ENCODE measurements at places on chromosomes 2 and 18.

- no peak for DNase-seq
Observed at GRCh38 chr2:71455741-71456569, 2.6 kb downstream of the DYSF start.

- no peak for DNase-seq
Observed at GRCh38 chr2:128305555-128306080, 13.1 kb downstream of the HS6ST1 start.

GRCh38 chr2:217993817-217994463 lies 8.9 kb downstream of the TNS1 start:
- DNase-seq = peak; percentile 31

DNA sequence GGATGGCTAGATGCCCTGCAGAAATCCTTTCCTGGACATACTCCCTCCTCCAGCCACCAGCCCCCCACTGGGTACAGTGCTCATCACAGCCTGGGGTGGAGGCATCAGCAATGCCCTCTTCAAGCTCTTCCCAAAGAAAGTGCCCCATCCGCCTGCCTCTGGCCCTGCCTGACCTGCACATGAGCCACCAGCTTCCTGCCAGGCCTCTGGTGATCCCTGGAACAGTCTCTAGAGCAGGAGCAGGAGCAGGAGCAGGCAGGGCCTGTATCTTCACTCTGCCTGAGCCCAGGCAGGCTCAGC lies 54.1 kb upstream of the CAB39 start:
- DNase-seq = no peak

- no peak for DNase-seq
Observed at GRCh38 chr2:44543773-44544725, 182.3 kb downstream of the CAMKMT start.

DNA sequence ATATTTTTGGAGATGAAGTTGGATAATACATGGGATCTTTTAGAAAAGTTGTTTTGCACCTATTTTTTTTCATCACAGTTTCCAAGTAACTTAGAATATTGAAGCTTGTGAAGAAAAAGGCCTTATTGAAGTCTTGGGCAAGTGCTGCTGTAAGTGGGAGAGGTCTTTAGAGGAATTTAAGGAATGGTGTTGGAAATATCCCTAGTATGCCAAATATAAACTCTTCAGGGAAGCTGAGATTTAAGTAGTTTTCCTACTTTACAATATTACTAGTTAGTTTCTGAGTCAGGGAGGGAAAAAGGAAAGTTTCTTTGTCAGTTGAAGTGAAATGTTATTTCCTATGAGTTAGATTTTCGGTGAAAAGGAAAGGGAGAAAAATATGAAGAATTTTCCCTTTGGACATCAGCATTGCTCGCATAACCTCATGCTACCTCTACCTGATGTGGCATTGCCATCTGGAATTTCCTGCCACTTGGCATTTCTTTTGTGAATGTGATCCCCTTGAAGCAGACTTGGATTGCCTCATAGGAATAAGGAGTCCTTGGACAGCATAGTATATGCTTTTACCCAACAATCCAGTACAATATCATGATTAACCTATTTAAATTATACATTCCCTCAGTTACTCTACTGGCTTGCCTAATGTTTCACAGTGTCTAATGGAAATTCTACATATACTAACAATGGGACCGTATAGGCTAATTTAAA lies 12.1 kb downstream of the PLEKHH2 start:
- no peak for DNase-seq

DNA sequence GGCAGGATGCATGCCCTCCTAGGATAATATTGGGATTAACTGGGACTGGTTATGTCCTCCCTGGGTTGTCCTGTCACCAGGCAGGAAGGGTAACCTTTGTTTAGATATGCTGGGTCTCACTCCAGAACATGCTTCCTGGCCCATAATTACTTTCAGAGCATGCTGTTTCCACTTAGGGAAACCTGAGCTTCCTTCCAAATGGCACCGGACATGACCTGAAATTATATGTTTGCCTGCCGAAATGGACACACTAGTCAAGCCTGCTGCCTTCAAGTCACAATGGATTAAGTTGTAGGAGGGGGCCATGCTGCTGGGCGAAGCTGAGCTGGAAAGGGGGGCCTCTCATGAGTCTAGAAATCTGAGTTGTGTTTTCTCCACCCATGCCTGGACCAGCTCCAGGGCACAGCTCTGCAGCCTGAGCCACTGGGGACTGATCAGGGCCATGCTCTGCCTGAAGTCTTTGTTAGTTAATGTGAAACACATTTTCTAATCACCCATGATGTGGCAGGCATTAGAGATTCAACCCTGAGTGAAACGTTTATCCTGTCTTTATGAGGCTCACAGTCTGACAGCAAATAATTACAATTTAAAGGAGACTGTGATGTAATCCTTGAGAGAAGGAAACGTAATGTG lies 273.3 kb downstream of the TNS1 start:
- DNase-seq = no peak

- DNase-seq = no peak
Observed at GRCh38 chr18:58132595-58133261, 88.7 kb downstream of the NEDD4L start.

- DNase-seq = no peak
Observed at GRCh38 chr2:58194458-58194857, 46.7 kb downstream of the FANCL start.
